ENCODE measurements at places on chromosomes 16 and 17.

GRCh38 chr17:9893411-9894012 lies 11.6 kb downstream of the RCVRN start:
- DNase-seq = no peak

DNA sequence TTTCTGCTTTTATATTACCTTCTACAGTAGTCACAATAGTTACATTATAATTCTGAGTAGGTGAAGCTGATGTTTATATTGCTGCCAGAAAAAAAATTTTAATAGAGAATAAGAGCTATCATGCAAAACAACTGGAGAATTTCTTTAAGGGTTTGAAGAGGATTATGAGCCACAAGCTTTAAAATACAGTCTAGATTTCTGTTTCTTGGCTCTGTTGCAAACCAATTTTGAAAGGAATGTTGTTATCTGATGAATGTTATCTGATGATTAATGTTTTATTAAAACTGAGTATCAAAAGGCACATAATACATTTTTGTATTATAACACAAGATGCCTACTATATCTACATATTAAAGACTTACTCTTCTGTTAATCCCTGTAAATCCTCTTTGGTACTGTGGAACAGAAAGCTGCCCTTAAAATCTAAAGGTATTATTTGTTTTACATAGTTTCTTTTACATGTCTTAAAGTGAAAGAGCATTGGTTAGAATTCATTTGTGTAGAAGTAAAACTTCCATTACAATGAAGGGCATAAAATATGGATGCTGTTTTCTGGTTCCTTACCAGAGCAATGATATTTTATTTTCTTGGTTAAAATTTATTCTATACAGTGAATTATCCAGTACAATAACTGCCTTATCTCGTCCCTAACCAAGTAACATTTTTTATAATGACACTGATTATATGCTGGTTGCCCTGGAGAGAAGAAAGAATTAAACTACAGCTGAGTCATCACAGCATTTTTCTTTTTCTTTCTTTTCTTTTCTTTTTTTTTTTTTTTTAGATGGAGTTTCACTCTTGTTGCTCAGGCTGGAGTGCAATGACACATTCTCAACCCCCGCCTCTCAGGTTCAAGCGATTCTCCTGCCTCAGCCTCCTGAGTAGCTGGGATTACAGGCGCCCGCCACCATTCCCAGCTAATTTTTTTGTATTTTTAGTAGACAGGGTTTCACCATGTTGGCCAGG lies 205.7 kb downstream of the TANC2 start:
- peak; percentile 27 for DNase-seq

DNA sequence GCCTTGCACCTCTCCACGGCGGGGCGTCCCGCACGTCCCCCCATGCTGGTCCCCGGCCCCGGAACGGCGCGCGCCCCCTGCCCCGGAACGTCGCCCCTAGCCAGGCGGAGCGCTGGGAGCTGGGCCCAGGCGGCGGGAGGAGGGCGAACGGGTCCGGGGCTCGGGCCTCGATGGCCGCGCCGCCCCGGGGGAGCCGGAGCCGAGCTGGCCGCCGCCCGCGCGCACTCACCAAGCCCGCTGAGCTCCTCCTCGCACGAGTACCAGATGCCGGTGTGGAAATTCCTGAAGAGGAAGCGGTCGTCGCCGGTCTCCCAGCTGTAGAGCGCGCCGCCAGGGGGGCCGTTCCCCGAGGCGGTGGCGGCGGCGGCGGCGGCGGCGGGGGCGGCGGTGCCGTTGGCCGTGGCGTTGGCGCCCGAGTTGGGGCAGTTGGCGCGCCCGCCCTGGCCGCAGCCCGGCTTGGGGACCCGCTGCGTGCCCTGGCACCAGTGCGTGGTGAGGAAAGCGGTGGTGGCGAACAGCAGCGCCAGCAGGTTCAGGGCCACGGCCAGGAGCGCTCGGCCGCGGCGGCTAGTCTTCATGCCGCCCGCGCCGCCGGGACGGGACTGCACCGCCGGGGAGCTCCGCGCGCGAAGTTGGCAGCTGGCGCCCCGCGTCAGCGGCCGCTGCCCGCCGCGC lies 530 bp downstream of the GSG1L start:
- DNase-seq = peak; percentile 59

- no peak for DNase-seq
Measured at GRCh38 chr17:7445619-7445968, 733 bp downstream of the CHRNB1 start.

- DNase-seq = no peak
Measured at GRCh38 chr17:64240261-64240740, 22.8 kb downstream of the TEX2 start.
